ENCODE measurements at places on chromosomes 3 and 15. TPM values are rescaled to one million over a fixed set of nuclear protein-coding genes. Genes with fewer than 3 reads are reported as not detected.

DNA sequence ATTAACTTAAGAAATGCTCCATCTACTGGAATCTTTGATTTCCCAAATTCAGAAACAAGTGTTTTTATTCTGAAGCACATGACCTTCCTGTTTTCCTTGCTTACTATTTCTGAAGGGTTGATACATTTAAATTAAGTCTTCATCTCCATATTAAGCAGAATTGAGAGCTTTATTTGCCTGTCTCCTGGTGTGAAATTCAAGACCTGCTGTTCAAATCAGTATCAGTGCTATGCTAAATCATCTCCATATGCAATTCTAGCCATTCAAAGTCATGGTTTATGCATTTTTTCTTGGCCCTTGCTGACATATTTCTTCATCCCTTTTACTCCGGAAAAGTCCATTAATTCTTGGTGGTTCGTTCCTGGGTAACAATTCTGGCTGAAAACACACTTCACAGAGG lies 195.4 kb downstream of the ATP8B4 start:
- DNase-seq = no peak

- no peak for DNase-seq
Measured at GRCh38 chr3:3023111-3023745, 86.9 kb downstream of the IL5RA start.

GRCh38 chr3:106036696-106037095 lies 167.9 kb upstream of the CBLB start:
- no peak for DNase-seq

- DNase-seq = no peak
Measured at GRCh38 chr3:40313975-40314860, 4.7 kb downstream of the EIF1B start.

GRCh38 chr15:40100947-40101905 lies 7.5 kb downstream of the BMF start:
- DNase-seq = no peak

- DNase-seq = no peak
Measured at GRCh38 chr3:134447351-134447750, 38.4 kb downstream of the ANAPC13 start.

- DNase-seq = no peak
Measured at GRCh38 chr3:72319194-72320094, 528.8 kb downstream of the SHQ1 start.

GRCh38 chr3:20608054-20608738 lies 422.2 kb upstream of the SGO1 start:
- no peak for DNase-seq

DNA sequence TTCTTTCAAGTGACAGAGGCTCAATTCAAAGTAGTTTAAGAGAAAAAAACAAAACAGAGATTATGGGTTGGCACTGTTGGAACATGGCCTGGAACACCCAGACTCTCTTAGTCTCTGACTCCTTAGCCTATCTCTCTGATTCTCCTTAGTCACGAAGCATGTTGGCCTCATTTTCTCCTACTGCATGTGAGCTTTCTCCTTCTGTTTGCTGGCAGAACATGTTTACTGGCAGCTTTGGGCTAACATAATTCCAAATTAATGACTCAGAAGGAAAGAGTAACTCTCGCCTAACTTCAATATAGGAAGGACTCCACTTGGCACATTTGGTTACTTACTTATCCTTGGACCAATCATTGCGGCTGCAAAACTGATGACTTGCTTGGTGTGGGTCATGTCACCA lies 21.7 kb upstream of the CCDC39 start:
- no peak for DNase-seq

GRCh38 chr3:196292286-196292923 lies 4.9 kb upstream of the PCYT1A start:
- DNase-seq = no peak

DNA sequence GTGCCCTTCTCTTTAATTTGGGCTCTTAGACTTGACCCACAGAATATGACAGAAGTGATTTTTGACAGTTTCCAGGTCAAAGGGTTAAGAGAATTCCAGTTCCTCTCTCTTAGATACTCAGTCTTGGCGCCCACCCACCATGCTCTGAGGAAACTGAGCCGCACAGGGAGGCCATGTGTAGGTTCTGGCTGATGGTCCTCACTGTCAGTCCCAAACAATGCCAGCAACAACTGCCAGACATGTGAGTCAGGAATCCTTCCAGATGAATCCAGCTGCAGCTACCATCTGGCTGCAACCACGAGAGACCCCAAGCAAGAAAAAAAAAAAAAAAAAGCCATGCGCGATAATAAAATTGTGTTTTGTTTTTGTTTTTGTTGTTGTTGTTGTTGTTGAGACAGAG lies 326.6 kb downstream of the MAGI1 start:
- DNase-seq = no peak

DNA sequence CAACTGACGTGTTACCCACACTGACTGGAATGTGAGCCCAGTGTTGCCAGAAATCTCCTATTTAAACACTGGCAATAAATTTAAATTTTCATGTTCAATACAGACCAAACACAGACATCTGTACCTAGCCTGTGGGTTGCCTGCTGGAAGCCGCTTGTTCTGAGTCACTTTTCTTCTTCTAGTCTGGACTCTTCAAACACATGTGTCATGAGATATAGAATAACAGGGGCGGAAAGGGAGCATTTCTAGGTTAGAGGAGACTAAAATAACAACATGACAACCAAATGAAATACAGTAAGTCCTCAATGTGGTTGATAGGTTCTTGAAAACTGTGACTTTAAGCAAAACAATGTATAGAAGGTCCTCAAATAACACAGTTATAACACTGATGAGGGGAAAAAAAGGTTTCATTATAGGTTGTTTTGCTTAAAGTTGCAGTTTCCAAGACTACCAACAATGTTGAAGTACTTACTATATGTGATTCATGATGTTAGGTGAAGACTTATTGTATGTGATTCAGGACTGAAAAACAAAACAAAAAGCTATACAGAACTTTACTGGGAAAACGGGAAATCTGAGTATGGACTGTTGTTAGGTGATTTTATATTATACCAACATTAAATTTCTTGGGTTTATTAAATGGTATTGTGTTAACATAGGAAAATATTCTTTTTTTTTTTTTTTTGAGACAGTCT lies 63.1 kb downstream of the PRKAR2A start:
- no peak for DNase-seq

- no peak for DNase-seq
Measured at GRCh38 chr3:77298417-77298816, 258.5 kb downstream of the ROBO2 start.

DNA sequence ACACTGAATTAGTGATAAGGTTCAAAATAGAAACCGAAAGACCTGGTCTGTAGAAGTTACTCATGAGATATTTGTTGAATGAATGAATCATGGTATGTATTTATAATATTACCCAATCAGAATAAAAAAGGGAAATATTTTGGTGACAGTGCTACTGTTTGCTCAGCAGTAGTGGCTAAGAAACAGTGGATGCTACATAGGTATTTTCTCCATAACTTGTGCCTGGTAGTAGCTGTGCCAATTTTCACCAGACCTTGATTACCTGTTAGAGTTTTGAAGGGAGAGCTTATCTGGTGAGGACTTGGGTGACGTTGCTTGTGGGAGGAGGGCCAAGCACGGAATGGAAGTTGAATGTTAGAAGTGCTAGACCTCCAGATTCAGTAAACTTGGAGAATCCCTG lies 14.3 kb downstream of the LIMD1 start:
- DNase-seq = no peak

DNA sequence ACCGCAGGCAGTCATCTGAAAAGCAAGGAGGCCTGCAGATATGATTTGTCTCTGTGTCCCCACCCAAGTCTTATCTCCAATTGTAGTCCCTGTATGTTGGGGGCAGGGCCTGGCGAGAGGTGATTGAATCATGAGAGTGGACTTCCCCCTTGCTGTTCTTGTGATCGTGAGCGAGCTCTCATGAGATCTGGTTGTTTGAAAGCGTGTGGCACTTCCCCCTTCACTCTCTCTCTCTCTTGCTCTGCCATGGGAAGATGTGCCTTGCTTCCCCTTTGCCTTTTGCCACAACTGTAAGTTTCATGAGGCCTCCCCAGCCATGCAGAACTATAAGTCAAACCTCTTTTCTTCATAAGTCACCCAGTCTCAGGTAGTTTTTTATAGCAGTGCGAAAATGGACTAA lies 83.3 kb downstream of the TMCO5A start:
- DNase-seq = no peak

Gene TRH
- polyA plus RNA-seq = not detected

Gene ZMYND10
- 0.83 TPM for polyA plus RNA-seq

Gene GPR149
- polyA plus RNA-seq = not detected

Gene GOLGA8M
- not detected for polyA plus RNA-seq

Gene CLDN11
- polyA plus RNA-seq = 2.2 TPM

Gene BCL6
- 13.8 TPM for polyA plus RNA-seq

All from SK-N-SH (cell line).